ENCODE measurements at places on chromosomes 1 and 21.

DNA sequence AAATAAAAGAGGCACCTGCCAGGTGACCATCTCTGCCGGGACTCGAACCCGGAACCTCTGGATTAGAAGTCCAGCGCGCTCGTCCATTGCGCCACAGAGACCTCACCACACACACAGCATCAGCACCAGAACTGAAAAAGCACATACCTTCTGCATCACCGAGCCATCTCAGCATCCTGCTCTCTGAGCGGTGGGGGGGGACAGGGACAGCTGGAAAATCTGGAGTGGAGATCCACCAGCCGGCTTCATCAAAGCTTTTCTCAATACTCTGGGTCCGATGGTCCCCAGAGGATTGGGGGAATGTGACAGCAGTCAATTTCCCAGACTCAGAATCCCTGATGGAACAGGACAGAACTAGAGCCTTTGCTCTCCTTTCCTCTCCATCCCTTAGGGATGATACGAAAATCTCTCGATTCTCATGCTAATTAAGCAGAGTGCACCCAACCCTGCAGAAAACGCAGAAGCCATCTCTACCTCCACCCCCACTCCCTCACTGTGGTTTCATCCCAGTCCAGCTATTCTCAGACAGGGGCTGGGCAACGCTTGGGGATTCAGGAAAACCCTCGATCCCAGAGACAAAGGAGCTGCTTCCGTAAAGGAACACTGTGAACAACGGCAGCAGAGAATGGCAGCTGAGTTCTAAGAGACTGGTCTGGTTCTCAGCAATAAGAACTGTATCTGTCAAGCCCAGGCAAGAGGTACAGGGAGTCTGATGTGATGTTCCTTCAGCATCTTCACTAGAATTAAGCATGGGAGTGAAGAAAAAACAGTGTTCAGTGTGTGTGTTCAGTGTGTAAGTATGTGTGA lies 29.6 kb upstream of the CADM3 start:
- peak; percentile 72 for DNase-seq

DNA sequence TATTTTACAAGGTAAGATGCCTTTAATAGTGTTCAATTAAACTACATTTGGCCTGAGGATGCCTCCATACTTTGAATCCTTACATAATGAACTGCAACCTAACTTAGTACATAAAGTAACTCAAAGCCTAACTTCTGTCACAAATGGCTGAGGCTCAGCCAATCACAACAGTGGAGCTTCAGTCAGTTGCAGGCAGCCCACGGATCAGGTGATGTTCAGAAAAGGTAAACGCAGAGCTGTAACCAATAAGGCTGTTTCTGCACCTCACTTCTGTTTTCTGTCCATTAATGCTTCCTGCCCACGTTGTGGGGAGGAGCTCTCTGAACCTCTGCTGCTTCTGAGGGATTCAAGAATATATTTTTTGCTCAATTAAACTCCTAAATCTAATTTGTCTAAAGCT lies 94.8 kb upstream of the KIAA0040 start:
- DNase-seq = no peak

GRCh38 chr1:247357781-247358211 lies 26.1 kb upstream of the ZNF496 start:
- DNase-seq = no peak

- no peak for DNase-seq
Observed at GRCh38 chr1:192342842-192343241, 26.1 kb downstream of the RGS21 start.
